MCF 10A (cell line): ENCODE measurements at places on chromosomes 7 and 10.
A peak's percentile ranks its signal among the peaks of the same experiment; 100 is the strongest.

GRCh38 chr7:95980167-95980566 lies 207.8 kb downstream of the DYNC1I1 start:
- no peak for DNase-seq

DNA sequence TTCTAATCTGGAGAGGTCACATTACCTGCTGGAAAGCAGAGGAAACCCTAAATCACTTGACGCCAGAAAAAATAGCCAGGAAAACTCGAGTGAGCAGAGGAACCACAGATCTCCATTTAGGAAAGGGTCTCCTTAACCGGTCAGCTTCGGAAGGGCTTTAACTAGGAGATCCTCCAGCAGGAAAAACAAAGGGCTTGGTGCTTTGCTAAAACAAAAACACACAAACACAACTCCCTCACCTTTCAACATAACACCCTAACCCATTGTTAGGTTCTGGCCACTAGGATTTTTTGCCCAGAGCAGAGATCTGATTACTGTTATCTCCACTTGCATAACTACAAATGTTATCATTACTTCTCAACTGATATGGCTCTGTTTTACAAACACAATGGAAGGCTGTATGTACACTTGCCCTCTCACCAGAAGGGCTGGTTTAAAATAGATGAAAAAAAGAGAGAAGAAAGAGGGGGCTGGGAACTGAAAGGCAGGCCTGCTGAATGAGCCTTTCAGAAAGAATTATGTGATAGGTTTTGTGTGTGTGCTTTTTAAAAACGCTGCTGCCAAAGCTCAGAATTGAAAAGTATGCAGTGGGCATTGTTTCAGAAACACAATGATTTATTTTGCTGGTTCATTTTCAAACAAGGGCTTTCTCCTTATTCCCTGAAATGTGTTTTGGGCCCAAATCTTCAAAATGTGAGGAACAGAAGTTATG lies 161.5 kb downstream of the FGFR2 start:
- no peak for DNase-seq

GRCh38 chr10:62972103-62972502 lies 155.9 kb upstream of the EGR2 start:
- DNase-seq = no peak

- DNase-seq = no peak
Measured at GRCh38 chr7:55310287-55311025, 54.7 kb upstream of the LANCL2 start.

GRCh38 chr7:25864943-25865751 lies 286.9 kb upstream of the NFE2L3 start:
- DNase-seq = no peak

GRCh38 chr7:54995610-54996363 lies 23.0 kb upstream of the EGFR start:
- DNase-seq = peak; percentile 73

- no peak for DNase-seq
Measured at GRCh38 chr7:75019800-75020199, 53.8 kb downstream of the RCC1L start.

- DNase-seq = peak; percentile 33
Measured at GRCh38 chr10:80500572-80501380, 36.9 kb upstream of the SH2D4B start.

- no peak for DNase-seq
Measured at GRCh38 chr10:14384915-14385314, 54.2 kb upstream of the FRMD4A start.

GRCh38 chr10:92851003-92851402 lies 2.7 kb downstream of the EXOC6 start:
- DNase-seq = no peak

DNA sequence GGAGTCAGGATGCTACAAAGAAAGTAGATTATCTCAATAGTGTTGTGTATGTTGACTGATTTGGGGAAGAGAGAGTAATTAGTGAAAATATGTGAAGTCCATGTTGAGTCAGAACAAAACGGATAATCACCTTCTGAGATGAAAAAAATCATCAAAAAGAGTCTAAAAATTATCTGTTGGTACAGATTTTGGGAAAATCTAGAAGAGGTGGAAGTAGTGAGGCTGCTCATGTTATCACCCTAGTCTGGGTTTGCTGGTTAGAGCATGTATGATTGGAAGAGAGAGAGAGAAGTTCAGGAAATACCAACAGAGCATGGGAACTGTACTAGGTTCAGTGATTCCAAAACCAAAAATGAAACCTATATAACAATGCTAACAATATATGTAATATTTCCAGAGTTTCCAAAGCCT lies 12.3 kb downstream of the RPA3 start:
- no peak for DNase-seq

- DNase-seq = no peak
Measured at GRCh38 chr10:59880971-59881510, 25.3 kb downstream of the CCDC6 start.

GRCh38 chr10:128571745-128572144 lies 445.5 kb upstream of the MKI67 start:
- no peak for DNase-seq

- peak; percentile 45 for DNase-seq
Measured at GRCh38 chr7:148700661-148701064, 2.0 kb downstream of the CUL1 start.

GRCh38 chr7:157523766-157524421 lies 187.1 kb downstream of the DNAJB6 start:
- no peak for DNase-seq

DNA sequence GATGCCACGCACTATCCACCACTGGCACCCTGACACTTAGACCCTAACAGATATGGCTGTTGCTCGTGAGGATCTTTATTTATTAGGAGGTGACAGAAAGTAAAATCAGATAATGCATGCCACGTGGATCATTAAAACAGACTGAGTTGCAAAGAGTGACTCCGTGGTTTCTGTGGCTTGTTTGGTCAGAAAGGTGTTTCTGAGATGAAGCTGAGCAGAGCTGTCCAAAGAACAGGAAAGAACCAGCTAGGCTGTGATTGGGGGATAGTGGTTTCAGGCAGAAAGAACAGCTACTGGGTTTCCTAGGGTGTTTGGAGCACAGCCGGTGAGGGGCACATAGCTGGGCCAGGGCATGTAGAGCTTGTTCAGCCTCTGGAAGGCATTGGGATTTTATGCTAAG lies 34.4 kb downstream of the CSGALNACT2 start:
- no peak for DNase-seq

- DNase-seq = no peak
Measured at GRCh38 chr7:7907306-7907705, 61.3 kb upstream of the GLCCI1 start.

- DNase-seq = peak; percentile 49
Measured at GRCh38 chr10:24722676-24723385, 856 bp downstream of the ARHGAP21 start.

GRCh38 chr7:99623091-99623693 lies 6.4 kb downstream of the ZSCAN25 start:
- peak; percentile 16 for DNase-seq

DNA sequence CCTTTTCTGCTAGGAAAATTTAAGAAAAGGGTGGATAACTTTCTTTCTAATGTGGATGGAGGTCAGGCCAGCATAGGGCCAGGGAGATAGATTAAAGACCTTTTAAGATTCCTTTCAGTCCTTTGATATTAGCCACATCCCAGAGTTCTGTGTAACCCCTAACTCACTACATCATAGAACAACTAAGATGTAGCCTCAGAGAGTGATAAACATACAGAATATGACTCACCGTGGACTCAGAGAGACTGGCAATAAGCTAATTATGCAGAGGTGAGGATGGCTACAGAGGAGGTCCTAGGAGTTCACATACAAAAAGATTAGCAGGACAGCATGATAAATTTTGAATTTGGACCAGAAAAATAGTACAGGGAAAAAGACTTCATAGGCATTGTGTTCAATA lies 141.0 kb downstream of the AOAH start:
- DNase-seq = peak; percentile 30

- peak; percentile 1 for DNase-seq
Measured at GRCh38 chr10:94496010-94496409, 49.6 kb upstream of the HELLS start.

DNA sequence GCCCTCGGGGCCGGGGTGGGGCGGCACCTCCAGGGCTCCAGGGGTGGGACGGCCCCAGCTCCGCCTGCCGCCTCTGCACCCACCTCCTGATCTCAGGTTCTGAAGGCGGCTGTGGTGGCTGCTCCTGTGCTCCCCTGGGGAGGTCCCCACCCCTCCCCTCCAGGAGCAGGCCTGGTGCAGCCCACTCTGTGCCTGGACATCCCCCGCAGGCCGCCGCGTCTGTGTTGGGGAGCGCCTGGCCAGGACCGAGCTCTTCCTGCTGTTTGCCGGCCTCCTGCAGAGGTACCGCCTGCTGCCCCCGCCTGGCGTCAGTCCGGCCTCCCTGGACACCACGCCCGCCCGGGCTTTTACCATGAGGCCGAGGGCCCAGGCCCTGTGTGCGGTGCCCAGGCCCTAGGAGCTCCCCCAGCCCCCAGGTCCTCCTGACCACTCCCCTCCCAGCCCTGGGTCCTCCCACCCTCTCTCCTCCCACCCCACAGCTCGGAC lies 5.5 kb downstream of the CYP2W1 start:
- DNase-seq = no peak

- DNase-seq = no peak
Measured at GRCh38 chr7:83362871-83363550, 200.3 kb upstream of the PCLO start.

DNA sequence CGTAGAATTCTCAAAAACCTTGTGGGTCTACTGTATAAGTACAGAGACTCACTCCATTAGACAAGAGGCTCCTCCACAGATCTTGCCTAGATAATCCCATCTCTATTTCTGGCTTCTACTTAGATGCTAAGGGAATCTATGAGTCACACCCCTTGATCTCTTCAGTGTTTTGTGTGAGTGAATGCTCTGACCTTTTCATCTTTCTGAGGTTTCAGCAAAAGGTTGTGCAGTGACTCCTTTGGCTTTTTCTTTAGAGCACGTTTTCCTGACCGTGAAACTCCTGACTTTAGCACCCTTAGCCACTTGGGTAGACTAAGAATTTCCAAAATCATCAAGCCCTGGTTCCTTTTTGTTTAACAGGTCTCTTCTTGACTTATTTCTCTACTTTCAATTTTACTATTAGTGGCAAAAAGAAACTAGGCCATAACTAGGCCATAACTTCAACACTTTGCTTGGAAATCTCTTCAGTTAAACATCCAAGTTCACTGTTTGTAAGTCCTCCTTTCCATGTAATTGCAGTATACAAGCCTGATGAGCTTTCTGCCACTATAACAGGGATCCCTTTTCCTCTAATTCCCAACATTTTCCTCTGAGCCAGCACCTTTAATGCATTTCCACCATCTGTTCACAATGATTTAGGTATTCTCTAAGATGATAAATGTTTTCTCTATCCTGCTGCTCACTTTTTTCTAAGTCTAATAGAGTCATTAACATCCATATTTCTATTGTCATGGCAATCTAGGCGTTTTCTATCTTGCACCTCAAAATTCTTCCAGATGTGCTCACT lies 19.4 kb downstream of the COPG2 start:
- DNase-seq = no peak

DNA sequence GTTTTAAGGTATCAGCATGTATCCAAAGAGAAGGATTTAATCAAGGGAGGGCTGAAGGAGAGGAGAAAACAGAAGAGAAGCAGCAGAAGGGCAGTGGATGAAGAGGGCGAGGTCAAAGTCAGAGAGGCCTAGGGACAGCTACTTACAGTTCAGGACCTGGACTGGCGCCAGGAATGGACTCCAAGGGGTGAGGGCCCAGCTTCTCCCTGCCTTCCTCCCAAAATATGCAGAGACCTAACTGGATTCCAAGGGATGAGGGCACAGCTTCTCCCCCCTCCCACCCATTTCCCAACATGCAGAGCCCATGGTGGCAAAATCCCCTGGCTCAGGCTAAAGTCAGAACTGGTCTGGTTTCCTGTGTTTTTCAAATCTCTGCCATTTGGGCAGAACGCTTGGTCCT lies 3.4 kb upstream of the TCF7L2 start:
- DNase-seq = no peak

DNA sequence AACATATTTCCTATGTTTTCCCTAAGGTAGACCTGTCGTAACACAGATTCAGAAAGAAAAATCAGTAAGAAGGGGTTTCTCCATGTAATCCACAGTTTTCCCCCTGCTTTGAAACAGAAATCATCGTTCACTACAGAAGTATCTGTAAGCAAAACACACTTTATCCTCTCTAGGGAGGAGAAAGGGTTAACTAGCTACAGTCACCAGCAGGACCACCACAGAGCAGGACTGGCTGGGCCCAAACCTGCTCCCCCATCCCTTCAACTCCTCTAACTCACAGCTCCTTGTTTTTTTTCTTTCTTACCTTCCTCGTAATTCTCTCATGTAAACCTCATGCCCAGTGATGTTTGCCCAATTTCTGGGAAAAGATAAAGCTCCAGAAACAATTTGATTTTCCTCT lies 167.7 kb downstream of the RAPGEF5 start:
- DNase-seq = no peak

DNA sequence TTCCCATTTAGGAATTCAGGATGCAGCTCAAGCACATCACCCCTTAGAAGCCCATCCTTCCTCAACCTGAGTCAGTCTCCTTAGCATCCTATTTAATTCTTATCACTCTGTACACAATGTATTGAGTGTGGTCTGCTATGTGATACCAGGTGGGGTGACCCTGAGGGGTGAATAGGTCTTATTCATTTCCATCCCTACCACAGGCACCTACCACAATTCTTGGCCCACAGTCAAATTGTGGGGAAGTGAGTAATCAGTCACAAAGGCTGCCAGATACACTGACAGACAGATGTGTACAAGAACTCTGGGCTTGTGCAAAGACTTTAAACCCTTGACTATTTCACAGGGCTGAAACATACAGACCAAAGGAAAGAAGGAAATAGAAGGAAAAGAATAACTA lies 560.5 kb downstream of the PARD3 start:
- DNase-seq = peak; percentile 98

- no peak for DNase-seq
Measured at GRCh38 chr10:115706026-115706425, 567.0 kb downstream of the GFRA1 start.

GRCh38 chr7:32150039-32150438 lies 79.8 kb upstream of the PDE1C start:
- DNase-seq = no peak

DNA sequence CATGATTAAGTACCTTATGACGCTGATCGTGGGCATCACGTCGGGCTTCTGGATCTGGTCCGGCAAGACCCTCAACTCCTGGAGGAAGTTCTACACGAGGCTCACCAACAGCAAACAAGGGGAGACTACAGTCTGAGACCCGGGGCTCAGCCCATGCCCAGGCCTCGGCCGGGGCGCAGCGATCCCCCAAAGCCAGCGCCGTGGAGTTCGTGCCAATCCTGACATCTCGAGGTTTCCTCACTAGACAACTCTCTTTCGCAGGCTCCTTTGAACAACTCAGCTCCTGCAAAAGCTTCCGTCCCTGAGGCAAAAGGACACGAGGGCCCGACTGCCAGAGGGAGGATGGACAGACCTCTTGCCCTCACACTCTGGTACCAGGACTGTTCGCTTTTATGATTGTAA lies 2.5 kb downstream of the FZD1 start:
- no peak for DNase-seq
